ENCODE measurements at places on chromosomes 7 and 10.
A peak's percentile ranks its signal among the peaks of the same experiment; 100 is the strongest.

DNA sequence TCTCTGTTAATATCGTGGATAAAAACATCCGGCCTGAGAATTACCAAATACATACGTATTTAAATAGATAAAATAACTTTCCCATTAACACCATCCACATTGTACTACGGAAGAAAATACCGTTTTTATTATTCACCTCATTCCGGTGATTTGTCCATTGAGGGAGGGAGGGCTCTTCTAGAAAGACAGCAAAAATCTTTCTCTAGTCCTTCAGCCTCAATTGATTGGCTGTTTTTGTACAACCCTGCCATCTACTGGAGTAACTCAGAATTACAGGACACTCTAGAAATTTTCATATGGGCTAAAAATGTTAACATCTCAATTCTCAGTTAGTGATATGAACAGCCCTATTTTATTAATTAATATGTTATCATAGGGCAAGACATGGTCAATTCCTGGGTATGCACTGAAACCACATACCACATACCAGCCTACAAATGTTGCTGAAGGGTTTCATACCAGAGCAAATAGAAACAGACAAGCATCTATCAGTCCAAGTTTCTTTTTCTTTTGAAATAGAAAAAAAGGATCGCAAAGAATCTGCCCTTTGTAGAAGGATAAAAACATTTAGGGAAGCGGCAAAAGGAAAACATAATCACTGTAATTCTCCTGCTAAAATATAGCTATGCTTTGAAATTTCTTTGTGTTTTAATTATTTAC lies 55.8 kb upstream of the CDCA7L start:
- peak; percentile 37 for DNase-seq

- no peak for DNase-seq
These were observed 86.8 kb upstream of the RSU1 start for GRCh38 chr10:16904049-16904448.

- DNase-seq: no peak
These were observed 14.9 kb upstream of the CPVL start for GRCh38 chr7:29161231-29161630.

DNA sequence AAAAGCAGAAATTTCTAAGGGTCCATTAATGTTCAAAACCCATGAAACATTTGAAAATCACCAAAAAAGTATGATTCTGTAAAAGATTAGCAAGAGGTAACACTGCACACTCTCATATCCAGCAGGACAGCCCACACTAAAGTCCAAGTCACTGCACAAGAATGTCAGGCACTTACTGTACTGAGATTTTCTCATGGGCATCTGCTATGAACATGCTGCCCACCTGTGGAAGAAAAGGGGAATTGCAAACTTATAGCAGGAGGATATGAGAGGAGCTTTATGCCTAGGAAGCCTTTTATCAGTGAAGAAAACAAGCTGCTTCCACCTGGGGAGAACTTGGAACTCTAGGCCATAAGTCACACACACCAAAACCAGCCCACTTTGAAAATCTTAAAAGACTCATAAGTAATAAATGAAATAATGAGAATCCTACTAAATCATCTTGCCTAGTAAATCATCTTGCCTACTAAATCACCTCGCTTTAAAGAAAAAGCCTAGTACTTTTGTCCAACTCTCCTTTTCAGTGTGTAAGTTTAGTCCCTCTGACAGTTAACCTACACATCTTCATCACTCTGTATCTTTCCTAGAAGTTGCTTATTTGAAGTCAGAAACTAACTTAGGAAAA lies 46.1 kb downstream of the ARMH3 start:
- DNase-seq: peak; percentile 44

GRCh38 chr7:128877756-128878120 lies 15.1 kb downstream of the ATP6V1F start:
- DNase-seq: no peak

- DNase-seq: no peak
These were observed 32.6 kb upstream of the NME8 start for GRCh38 chr7:37815671-37816371.
